ENCODE measurements at places on chromosomes 1 and 21.

DNA sequence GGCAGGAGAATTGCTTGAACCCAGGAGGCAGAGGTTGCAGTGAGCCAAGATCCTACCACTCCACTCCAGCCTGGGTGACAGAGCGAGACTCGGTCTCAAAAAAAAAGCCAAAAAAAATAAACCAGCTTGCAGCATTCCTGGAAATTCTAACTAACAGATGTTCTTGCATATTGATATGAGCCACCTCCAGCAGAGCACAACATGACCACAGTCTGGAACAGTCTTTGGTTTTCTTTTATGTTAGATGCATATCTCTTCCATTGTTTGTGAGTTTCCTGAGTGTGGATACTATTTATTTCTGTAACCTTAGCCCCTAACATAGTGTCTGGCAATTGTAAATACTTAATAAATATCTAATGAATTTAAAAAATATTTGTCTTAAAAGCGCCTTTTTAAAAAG lies 23.9 kb downstream of the IFNAR1 start:
- DNase-seq: no peak

DNA sequence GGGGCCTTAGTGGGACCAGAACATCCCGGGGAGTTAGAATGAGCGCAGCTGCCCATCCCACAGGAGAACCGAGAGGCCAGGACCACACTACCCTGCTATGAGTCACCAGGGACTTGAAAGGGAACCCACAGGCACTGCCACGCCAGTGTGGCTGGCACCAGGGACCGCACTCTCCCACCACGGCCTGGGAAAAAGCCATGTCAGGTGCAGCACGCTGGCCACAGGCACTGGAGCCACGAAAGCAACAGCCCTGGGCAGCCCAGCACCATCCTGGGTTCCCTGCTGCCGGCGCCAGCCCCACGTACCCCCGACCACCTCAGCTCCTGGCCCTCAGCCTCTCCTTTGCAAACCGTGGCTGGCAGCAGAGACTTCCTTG lies 14.1 kb upstream of the TMEM240 start:
- DNase-seq: no peak

GRCh38 chr1:95504321-95504720 lies 270.3 kb downstream of the RWDD3 start:
- no peak for DNase-seq

- no peak for DNase-seq
Measured at GRCh38 chr1:3600354-3600753, 11.0 kb downstream of the MEGF6 start.

- no peak for DNase-seq
Measured at GRCh38 chr1:54577612-54578011, 29.6 kb downstream of the ACOT11 start.

GRCh38 chr1:23777979-23778814 lies at the start of gene PITHD1:
Gene PITHD1 (plus strand): TSS chr1:23778418. CDS start chr1:23778516, 98 bp downstream.
- DNase-seq: peak; percentile 49

DNA sequence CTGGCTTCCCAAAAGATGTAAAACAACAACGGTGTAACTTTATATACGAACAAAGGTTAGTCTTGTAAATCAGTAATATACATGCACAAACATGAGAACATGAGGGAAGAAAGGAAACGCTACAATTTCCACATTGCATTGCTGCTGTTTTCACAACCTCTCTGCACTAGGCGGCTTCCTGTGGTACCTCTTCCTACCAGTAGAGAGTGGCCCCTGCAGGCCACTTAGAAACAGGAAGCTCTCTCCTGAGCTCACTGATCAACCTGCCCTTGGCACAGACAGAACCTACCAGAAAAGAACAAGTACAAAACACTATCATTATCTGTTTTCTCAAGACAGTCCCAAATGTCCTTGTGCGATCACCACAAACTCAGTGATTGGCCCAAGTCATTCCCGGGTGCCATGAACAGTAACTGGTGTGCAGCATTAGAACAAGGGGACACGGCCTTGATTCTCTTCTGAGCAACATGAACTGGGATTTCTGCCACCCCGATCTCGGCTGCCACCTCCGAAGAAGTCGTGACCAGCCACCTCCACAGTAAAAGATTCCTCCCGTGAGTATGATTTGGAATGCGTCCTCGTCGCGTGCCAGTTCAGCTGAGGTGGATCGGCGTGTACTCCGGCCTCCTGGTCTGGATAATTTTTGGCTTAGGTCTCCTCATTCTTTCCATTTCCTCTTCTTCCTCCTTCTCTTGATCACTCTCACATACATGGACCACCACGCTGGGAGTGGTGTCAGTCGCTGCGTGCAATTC lies 5.7 kb upstream of the KCNE1 start:
- no peak for DNase-seq

GRCh38 chr1:220748089-220748934 lies at the start of gene MTARC2:
Gene MTARC2 (plus strand): TSS chr1:220748322. CDS start chr1:220748532, 210 bp downstream.
- peak; percentile 74 for DNase-seq

DNA sequence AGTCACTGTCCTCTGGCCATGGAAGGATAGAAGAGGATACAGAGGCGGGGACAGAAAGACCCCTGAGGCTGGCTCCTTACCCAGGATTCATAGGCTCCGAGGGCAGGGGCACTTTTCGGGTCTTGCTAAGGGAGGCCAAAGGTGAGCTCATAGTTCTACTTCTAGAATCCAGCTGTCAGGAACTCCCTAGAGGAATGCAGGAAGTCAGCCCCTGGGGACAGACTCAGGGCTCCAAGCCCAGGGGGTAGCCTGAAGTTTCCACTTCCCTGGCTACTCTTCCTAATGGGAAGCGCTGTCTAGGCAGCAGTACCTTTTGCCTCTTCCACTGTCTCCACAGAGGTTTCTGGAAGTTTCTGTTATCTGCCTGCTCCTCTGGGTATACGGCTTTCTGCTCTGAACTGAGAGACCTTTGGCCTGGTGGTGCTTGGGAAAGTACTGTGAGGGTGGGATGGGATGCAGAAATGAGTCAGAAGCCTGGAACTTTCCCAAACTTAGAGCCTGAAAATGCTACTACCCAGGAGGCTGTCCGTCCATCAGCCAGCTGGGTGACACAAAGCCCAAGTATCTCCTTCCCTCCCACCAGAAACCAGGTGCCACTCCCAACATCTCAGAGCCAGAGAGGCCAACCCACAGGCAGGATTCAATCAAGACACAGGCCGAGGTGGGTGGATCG lies 3.6 kb downstream of the UBXN11 start:
- peak; percentile 19 for DNase-seq

- DNase-seq: no peak
Measured at GRCh38 chr1:16938351-16939321, 16.9 kb downstream of the CROCC start.

GRCh38 chr1:79151006-79151796 lies 144.7 kb upstream of the ADGRL4 start:
- DNase-seq: no peak

DNA sequence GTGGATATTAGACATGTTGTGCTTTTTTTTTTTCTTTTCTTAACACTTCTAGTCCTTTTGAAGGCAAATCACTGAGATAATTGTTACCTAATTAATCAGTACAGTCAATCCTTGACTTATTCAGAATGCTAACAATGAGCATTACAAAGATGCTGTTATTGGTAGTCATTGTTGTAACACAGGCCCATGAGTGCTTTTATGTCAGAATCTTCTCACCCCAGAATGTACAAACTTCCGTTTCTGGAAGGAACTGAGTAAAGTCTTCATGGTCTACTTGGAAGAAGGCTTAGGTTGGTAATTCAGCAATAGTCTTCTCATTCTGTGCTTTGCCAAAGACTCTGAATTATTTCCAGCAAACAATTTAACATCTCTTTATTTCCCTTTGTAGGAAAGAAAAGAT lies 3.1 kb downstream of the KCNK1 start:
- no peak for DNase-seq
